ENCODE measurements at places on chromosomes 6 and 20.
A peak's percentile ranks its signal among the peaks of the same experiment; 100 is the strongest.

- DNase-seq: no peak
These were observed 23.6 kb upstream of the FABP7 start for GRCh38 chr6:122755901-122756300.

- DNase-seq: no peak
These were observed 196.6 kb downstream of the GJA10 start for GRCh38 chr6:90090866-90091265.

- no peak for DNase-seq
These were observed 478.0 kb downstream of the MMUT start for GRCh38 chr6:48985025-48985424.

- DNase-seq: no peak
These were observed 5.0 kb downstream of the MANBAL start for GRCh38 chr20:37294262-37294981.

DNA sequence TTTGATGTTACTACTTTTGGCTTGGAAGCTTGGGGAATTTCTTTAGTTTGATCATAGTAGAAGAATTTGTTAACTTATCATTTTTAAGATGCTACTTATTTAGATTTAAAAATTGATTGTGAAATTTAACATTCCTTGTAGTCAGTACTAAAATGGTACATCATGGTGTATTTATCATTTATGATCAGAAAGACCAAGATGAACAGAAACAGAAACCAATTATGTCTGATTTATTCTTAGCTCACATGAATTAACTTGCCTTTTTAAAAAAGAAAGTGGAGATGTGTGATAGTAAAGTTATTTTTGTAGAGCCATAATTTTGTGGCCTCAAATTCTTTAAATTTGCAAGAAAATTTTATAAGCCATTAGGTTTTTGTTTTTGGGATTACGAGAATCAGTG lies 77.6 kb downstream of the LIN28B start:
- no peak for DNase-seq

DNA sequence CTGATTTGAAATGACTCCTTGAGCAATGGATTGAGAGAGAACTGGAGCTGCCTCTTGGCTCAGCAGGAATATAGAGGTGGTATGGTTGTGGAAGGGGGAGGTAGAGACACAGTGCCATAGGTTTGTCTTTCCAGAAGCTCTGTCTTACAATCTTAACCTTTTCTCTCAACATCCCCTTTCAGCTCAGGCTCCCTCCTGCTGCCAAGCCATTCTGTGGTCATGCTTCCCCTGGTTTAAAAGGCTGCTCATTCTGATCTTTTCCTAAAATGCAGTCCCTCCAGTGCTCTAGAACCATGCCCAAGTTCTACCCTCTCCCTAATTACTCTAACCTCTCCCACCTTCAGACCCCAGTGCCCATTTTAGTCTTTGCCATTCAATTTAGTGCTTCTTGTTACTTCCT lies 517.9 kb upstream of the MARCKS start:
- DNase-seq: no peak

GRCh38 chr6:158290659-158291058 lies 21.6 kb upstream of the TULP4 start:
- peak; percentile 46 for DNase-seq

DNA sequence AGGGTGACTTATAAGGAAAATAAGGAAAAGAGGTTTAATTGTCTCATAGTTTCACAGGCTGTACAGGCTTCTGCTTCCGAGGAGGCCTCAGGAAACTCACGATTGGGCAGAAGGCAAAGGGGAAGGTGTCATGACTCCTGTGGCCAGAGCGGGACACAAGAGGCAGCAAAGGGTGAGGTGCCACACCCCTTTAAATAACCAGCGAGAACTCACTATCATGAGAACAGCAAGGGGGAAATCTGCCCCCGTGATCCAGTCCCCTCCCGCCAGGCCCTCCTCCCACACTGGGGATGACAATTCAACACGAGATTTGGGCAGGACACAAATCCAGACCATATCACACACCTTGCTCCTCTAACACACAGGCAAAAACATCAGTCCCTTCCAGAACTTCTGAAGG lies 254.0 kb downstream of the DLL1 start:
- DNase-seq: no peak

DNA sequence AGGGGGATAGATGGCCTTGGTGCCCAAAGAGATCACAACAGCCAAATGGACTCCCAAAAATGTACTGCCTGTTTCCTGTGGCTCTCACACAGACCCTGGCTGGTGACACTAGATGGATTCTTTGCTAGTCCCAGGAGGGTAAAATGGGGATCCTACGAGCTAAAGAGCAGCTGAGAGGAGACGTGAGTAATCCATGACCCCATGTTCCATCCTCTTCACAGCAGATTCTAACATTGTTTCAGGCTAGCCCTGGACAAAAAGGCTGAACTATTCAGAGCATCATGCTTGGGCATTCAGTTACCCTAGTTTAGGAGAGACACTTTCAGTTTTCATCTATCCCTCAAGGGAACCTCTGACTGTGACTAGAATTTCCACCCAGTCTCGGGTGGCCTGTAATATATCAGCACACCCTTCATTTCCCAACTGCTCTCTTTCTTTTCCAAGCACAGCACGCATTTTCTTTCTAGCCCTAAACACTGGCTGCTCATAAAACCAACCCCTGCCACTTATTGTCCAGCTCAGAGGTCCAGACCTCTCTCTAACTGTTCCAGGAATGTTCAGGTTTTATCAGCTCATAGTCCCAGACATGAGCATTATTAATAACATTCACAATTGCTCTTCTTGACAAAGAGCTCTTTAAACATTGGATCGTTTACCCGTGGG lies 48.5 kb downstream of the SLC22A1 start:
- no peak for DNase-seq

DNA sequence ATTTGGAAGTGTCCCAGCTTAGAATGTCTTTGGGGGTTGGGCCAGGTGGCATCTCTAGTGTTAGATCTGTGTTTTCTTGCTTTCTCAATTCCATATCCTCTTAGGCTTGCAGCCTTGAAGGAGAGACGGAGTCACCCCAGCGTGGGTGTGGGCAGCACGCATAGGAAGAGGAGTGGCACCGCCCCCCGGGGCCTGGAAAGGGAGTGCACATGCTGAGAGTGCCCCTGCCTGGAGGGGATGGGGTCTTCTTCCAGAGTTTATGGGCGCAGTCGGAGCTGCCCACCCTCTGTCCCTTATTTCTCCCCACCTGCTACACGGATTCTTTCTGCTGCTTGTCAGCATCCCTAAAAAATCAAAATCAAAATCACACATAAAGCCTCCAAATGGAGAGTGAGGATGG lies 309.7 kb downstream of the QKI start:
- no peak for DNase-seq

- DNase-seq: no peak
These were observed 190.3 kb downstream of the ZDHHC14 start for GRCh38 chr6:157571269-157571668.

DNA sequence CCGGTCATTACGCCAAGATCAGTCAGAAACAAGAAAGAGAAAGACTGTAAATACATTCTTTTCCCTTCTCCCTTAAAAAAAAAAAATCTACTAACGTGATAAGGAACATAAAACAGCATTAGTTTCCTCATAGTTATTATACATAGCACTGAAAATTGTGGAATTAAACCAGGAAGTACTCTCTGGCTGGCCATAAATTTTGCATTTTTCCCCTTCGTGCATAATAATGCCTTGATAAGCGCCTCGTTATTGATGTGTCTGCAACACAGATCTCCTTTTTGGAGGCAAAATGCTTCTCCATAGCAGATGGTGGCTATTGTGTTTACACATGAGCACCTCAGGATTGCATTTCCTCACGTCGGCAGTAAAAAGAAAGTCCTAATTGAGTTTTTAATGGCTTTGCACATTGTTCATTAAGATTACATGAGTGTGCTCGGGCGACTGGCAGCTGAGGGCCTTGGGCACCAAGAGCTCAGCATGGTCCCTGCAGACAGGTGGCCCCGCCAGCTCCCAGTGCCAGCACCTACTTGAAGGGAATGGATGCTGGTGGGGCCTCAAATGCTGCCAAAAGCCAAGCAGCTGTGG lies 394.5 kb downstream of the PTPRT start:
- no peak for DNase-seq

- no peak for DNase-seq
These were observed 949 bp upstream of the ATXN1 start for GRCh38 chr6:16762268-16762549.

DNA sequence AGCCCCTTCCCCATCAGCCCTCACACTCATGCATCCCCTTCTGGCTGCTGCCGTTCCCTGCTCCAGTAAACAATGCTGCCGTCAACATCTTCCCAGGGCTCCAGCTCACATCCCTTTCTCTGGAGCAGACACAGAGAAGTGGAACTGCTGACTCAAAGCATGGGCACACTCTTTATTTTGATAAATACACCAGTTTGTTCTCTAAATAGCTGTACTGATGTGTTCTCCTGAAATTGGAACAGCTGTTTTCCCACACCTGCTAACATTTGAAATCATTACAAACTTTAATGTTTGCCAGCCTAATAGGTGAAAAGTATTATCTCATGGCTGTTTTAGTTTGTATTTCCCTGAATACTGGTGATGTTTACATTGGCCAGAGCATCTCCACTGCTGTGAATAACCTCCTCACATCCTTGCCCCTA lies 102.1 kb upstream of the NXT1 start:
- DNase-seq: no peak

DNA sequence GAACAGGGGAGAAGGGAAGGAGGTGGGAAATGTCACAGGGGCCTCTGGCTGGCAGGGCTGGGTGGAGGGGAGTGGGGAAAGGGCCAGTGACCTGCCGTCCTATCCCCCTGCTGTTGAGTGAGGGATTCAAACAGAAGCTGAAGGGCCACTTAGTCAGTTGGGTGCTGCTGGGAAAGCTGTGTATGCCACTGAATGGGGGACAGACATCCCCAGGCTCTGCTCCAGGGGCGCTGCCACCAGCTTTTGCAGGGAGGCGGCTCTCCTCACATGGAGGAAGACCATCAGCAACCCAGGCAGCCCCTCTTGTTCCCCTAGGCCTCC lies 50.0 kb downstream of the MDGA1 start:
- DNase-seq: no peak

Data from activated CD4-positive, alpha-beta T cell treated with anti-CD3 and anti-CD28 coated beads for 1 hour (primary cell).